ENCODE measurements at places on chromosomes 13 and 19.

DNA sequence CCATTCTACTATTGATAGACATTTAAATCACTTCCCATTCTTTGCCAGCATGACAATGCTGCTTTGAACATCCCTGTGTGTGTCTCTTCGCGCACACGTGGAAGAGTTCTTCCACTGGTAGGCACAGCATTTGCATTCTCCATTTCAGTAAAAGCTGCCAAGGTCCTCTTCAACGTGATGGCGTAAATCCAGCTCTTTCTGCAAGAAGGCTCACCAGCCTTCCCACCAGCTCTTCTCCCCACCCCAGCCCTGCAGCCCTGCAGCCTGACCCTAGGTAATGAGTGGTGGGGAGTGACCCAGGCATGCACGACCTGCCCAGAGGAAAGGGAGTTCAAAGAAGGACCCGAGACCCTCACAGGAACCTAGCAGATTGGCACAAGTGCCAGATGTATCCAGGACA lies 31.7 kb upstream of the FFAR2 start:
- DNase-seq, result no peak

- no peak for DNase-seq
These were observed at the start of gene GJA3 for GRCh38 chr13:20160306-20161274. Gene GJA3 (minus strand): TSS chr13:20161052. CDS start chr13:20143288, 17,764 bp downstream.

- no peak for DNase-seq
These were observed 1.4 kb downstream of the GRIN3B start for GRCh38 chr19:1001538-1002166.

DNA sequence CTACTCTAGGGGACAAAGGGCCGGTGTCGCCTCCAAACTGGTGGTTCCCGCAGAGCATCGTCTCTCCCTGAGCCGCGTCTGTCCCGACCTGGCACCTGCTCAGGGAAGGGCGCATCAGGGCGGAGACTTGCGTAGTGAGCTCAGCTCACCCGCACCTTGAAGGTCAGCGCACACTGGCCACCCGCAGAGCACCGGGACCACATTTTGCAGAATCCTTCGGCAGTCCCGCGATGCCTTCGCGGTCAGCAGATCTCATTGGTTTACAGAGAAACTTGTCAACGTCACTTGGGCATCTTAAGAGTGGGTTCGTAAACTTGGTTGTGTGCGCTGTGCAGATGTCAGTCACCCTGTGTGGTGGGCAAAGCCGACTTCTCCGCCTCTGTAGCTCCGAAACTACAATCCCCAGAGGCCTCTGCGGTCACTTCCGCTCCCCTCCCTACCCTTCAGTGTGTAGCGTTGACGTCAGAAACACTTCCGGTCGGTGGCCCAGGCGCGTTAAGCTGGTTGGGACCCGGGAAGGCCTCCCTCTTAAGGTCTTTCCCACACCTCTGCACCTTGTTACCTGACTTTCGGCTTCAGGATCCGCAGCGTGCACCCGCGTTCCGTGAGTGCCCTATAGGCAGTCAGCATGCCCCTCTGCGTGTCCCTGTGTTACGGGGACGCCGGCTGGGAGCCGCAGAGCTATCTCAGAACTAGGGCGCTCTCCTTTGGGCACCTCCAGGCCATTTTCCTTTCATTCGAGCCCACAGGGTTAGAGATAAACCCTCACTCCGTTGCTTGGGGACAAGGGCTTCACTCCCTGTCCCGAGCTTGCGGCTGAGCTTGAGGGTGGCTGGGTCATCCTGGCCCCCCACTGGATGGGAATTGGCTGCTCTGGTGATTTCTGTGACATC lies 36.5 kb upstream of the ZNF527 start:
- DNase-seq, result peak; percentile 91

DNA sequence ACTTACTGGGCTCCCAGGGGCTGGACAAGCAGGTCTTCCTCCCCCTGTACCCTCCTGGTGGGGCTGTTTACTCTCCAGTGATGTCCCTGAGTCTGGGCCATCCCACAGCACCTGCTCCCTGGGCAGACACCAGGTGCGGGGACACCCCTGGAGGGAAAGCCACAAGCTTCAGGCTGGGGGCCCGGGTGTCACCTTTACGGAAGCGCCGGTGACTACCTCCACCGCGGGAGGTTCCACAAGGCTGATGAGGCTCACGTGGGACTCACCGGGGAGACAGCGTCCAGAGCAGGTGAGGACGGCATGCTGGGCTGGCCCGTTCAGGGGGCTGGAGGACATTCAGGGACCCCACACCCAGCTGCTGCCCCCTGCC lies 24.9 kb downstream of the NFILZ start:
- no peak for DNase-seq

DNA sequence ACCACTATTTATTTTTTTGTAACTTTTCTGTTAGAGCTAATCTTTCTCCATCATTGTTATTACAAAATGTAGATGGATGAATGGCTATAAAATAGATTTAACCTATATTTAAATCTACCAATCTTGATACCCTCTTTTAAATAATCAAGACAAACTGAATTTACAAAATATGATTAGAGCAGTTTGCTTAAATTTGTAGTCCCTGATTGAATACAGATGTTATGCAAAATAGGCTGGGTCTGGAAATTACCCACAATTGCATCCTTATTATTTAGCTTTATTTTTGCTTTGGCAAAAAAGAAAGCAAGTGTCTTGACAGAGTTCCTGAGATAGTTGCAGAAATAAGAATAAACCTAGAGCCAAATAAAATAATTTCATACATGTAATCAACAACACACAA lies 352.8 kb downstream of the KLF12 start:
- DNase-seq, result no peak

- no peak for DNase-seq
These were observed 19.1 kb upstream of the SCEL start for GRCh38 chr13:77516342-77516789.

- DNase-seq, result no peak
These were observed 2220.8 kb upstream of the PCDH20 start for GRCh38 chr13:63636316-63636993.

GRCh38 chr19:2820112-2820702 lies 539 bp downstream of the ZNF554 start:
- no peak for DNase-seq

GRCh38 chr19:15457701-15458484 lies 6.5 kb downstream of the RASAL3 start:
- DNase-seq, result no peak

DNA sequence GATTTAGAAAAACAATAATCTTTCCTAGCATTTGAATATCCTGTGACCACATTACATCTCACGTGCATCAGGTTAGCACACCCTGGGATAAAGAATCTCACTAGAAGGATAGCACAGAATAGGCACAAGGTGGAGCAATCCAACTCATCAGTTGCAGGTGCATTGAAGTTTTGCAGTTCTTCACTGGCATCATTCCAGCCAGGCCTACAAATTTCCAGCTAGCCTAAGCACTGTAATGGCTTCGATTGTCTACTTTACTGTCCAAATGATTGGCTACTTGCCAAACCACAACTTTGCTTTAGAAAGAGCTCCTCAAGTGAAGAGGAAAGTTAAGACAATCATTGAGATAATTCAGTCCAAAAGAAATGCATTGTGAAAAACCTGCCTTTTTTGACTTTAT lies 89.5 kb downstream of the SPRY2 start:
- DNase-seq, result no peak

GRCh38 chr13:70959035-70959775 lies 851.0 kb upstream of the KLHL1 start:
- no peak for DNase-seq

GRCh38 chr13:74093691-74094090 lies 40.5 kb downstream of the KLF12 start:
- no peak for DNase-seq

DNA sequence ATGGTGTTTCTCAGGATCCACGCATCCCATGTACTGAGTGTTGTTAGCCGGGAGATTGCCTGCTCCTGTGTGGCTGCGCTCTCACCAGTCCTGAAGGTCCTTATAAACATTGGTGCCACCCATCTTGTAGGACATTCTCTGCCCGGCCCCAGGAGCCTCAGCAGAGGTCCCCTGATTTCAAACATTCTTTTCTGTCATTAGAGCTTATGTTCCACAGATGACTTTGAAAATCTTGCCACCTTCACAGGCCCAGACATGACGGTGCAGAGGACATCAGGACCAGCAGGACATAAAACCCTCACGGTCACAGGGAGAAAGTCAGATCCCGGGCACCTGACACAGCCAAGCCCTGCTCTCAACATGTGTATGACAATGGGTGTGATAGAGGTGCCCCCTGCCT lies 33.2 kb upstream of the PEPD start:
- no peak for DNase-seq

- DNase-seq, result no peak
These were observed 5.1 kb downstream of the ZNF555 start for GRCh38 chr19:2846180-2846894.

GRCh38 chr19:12838886-12839756 lies 806 bp downstream of the MAST1 start:
- no peak for DNase-seq

DNA sequence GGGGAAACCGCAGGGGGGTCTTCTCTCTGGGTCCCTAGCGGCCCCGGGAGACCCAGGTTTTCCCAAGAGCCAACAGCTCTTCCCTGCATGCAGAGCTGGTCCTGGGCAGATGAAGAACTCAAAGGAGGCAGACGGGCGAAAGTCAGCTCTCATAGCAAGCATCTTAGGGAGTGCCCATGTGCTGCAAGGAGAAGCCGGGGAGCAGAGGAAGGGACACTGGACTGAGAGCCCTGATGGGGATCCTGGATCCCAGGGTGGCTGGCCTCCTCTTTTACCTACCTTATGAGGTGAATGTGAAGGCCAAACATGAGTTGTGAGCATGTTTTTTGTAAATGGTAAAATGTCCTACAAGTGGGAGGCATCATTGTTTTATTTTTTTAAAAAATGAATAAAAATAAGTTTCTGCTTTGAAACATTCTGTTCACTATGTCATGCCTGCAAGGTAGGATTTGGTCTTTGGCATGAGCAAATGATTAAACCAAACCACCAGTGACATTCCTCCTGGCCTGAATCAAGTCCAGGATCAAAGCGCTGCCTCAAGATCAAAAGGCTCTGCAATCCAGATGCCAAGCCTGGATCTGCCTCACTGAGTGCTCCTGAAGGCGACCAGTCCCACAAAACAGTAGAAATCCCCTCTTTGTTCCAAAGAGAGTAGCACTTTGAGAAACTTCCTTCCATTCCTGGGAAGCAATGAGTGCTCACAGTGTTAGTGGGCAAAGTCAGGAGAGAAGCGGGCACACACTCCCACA lies 92.2 kb upstream of the SERP2 start:
- DNase-seq, result no peak

- DNase-seq, result no peak
These were observed 113.2 kb downstream of the ESD start for GRCh38 chr13:46683676-46684260.

GRCh38 chr19:17406046-17406886 lies 836 bp upstream of the BST2 start:
- DNase-seq, result no peak

GRCh38 chr13:50075619-50076097 lies 60.4 kb downstream of the KCNRG start:
- DNase-seq, result no peak

DNA sequence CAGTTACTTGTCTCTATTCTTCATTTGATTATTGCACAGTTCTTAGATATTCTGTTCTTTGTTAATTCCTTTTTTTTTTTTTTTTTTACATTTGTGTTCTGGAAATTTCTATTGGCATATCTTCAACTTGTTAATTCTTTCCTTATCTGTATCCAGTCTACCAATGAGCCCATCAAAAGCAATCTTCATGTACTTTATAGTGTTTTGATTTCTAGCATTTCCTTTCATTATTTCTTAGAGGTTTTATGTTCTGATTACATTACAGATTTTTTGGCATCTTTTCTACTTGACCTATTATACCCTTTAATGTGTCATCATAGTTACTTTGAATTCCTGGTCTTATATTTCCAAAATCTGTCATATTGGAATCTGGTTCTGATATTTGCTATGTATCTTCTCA lies 2194.8 kb downstream of the PCDH9 start:
- DNase-seq, result no peak

GRCh38 chr13:43257765-43258164 lies 234.4 kb downstream of the DNAJC15 start:
- no peak for DNase-seq

DNA sequence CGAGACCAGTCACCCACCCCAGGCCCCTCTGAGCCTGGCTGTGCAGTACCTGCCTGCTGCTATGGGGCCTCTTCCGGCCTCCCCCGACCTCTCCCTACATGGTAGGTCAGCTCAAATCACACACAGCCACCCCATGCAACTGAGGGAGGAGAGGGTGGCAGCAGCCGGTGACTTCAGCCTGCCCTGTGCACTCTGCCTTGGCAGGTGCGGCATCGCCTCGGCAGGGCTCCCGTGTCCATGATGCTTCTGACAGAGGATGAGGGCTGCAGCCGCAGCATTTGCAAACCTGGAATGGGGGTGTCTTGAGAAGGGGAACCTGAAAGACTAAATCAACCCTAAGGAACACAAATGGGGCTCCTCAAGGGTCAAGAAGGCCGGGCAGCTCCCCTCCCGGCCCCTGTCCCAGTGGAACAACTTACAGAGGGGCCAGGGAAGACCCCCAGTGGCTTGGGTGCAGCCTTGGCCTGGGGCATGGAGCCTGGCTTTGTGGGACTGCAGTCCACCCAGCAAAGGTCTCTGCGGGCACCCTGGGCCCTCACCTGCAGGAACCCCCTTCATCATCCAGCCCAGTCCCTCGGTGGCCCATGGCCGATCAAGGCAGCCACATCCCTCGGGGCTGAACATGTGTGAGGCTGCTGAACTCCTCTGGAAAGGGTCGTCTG lies 6.7 kb downstream of the TEX29 start:
- DNase-seq, result no peak

- DNase-seq, result no peak
These were observed 7.1 kb downstream of the DGKH start for GRCh38 chr13:42055500-42056085.

DNA sequence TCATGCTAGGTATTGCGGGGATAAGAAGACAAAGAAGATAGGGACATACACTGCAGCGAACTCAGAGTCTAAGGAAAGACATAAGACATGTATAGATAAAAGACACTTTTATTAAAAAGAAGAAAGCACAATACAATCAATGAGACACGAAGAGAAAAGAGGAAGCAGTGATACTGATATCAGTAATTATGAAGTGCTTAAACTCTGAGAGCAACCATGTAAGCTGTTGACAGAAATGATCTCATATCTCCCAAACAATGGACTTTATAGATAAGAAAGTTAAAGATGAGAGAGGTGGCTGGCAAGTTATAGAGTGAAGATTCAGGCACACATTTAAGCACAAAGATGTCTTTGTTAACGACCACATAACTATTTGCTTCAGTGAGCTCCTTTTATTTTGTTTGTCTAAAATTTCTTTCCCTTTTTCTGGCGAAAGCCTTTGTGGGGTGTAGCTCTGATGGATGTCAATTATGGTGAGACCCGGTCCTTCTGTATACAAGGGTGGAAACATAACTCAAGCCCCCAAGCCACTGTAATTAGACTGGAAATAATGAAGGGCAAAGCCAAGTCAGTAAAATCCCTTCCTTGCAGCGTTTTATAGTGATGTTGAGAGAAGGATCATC lies 818.0 kb upstream of the SLC10A2 start:
- no peak for DNase-seq

- no peak for DNase-seq
These were observed 102.0 kb downstream of the SLITRK1 start for GRCh38 chr13:83780227-83780626.

GRCh38 chr19:14515501-14516047 lies 2.6 kb downstream of the DNAJB1 start:
- DNase-seq, result peak; percentile 3

- no peak for DNase-seq
These were observed 79.9 kb downstream of the ZNF431 start for GRCh38 chr19:21221693-21222092.

- no peak for DNase-seq
These were observed at the start of gene EBI3 for GRCh38 chr19:4229179-4229931. Gene EBI3 (plus strand): TSS chr19:4229523. CDS start chr19:4229551, 28 bp downstream.

GRCh38 chr13:50543782-50544181 lies 299.7 kb downstream of the DLEU7 start:
- DNase-seq, result no peak

GRCh38 chr13:48316826-48317510 lies 13.4 kb downstream of the RB1 start:
- DNase-seq, result no peak

Data from cerebellar nuclear complex (tissue), 1 donor.